CD4-positive, alpha-beta T cell treated with Interleukin-1 beta for 1 hour (primary cell): ENCODE measurements at places on chromosomes 7 and 10.
A peak's percentile ranks its signal among the peaks of the same experiment; 100 is the strongest.

DNA sequence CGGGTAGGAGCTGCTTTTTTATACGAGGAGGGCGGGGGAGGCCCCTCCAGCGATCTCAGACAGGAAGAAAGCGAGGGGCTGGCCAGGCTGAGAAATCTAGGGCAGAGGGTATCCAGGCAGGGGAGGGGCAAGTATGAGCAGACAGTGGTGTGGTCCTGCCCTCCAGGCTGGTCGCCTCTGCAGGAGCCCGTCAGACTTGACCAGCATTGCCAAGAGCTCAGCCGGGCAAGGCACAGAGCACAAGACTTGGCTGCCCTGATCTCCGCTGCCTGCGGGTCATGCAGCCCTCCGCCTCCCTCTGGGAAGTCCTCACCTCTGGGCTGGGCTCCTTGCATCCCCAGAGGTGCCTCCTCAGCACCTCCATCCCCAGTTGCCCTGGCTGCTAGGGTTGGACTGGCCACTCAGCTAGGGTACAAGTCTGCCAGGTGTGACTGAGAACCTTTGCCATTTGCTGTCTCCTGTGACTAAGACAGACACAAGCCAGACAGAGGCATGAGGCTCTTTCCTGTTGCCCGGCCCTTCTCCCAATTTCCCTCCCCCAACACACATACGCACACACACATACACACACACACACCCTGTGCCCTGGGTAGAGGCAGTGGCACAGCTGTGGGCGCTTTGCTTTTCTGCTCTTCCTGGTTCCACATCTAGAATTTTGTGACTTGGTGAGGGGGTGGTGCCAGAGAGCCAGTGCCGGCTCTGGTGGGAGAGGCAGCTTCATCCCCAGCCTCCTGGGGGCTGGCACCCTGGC lies 59.1 kb upstream of the PPIF start:
- DNase-seq: no peak

DNA sequence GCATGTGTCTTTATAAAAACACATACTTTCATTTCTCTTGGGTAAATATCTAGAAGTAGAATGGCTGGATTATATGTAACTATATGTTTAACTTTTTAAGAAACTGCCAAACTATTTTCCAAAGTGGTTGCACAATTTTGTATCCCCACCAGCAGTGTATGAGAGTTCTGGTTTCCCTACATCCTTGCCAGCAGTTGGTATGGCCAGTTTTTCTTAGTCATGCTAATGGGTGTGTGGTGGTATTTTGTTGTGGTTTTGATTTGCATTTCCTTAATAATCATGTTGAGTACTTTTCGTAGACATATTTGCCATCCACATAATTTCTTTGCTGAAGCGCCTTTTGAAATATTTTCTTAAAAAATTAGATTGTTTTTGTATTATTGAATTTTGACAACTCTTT lies 60.3 kb downstream of the NEUROG3 start:
- no peak for DNase-seq

DNA sequence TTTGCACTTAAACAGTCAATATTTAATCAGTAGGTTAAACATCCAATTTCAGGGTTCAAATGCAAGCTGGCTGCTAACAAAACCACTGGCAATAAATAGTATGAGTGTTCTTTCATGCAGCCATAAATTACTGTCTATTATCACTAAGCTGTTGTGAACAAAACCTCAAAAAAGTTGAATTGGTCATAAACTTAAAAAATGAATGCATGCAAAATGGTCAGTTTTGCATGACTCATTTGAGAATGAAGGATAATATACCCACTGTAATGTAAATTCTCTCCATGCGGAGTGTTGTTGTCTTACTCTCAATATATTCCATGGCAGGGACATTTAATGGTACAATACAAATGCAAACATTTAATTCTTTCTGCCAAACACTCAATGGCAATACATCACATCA lies 226.4 kb downstream of the MAGI2 start:
- DNase-seq: no peak

- DNase-seq: no peak
Observed at GRCh38 chr7:1632916-1633785, 36.9 kb upstream of the ELFN1 start.

DNA sequence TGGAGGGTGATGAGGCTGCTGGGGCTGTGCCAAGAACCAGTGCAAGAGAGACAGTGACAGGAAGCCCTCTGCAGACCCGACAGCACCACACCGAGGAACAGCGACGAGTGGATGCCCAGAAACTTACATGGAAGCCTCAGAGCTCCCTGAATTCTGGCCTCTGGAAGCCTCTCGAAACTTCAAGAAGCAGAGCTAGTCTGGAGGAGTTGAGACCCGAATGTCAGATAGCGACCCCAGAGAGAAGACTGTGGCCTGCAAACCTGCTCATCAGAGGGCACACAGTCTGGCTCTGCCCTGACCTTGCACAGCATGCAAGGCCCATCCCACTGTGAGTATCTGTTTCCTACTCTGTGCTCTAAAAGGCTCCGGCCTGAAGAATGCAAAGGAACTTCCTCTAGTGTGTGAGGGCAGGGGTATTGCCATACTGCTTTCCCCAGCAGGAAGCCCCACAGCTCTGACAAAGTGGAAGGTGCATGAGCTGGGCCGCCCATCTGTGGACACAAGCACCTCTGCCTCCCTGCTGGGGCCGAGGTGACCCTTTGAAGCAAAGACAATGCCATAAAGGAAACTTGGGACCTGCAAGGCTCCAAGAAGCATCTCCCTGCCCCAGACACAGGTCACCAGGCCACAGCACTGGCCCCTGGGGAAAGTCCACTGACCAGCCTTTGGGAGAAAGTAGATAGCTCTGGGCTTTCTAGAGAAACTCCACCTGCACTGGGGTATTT lies 10.5 kb upstream of the C10orf71 start:
- no peak for DNase-seq

DNA sequence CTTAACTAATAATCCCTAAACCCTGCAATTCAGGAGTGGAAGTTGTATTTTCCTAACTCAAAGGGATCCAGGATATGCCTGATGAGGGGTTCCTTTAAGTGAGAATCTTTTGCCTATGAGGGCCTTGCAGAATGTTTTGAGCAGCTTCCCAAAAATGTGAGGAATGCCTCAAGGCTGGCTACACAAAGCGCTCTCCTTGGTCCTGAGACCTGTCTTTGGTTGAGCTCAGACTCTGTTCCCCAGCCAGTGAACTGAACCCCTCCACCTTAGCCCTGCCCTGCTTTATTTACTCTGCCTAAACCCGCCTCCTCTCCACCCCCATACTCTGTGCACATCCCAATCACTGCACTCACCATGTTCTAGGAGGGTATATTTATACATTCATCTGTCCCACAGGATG lies 108.6 kb downstream of the NRCAM start:
- DNase-seq: no peak

DNA sequence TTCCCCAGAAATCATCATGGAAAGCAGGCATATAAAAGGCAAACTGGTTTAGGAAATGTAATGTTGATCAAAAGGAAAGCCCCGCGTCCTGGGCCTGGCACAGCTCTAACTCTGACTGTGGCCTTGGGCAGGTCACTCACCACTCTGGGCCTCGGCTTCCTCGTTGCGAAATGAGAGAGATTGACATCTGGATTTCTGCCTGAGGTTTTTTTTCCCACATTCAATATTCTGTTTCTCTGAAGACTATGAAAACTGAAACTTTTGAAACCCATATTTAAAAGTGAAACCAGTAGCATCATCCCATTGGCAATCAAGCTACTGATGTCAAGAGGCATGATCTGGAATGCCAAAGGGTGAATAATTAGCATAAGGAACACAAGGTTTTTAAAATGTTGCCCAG lies 369.7 kb upstream of the NPVF start:
- no peak for DNase-seq

DNA sequence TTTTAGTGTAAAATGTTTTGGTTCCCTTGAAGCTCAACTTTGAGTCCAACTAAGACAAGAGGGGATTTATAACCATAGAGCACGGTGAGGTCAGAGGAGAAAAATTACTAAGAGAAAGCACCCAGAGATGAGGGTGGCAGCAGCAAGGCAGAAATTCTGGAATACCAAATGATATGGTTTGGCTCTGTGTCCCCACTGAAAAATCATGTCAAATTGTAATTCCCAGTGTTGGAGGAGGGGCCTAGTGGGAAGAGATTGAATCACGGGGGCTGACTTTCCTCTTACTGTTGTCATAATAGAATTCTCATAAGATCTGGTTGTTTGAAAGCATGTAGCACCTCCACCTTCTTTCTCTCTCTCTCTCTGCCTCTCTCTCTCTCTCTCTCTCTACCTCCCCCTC lies 19.4 kb upstream of the AKR1C1 start:
- no peak for DNase-seq

- no peak for DNase-seq
Observed at GRCh38 chr10:7744307-7744706, 41.2 kb downstream of the ITIH2 start.

DNA sequence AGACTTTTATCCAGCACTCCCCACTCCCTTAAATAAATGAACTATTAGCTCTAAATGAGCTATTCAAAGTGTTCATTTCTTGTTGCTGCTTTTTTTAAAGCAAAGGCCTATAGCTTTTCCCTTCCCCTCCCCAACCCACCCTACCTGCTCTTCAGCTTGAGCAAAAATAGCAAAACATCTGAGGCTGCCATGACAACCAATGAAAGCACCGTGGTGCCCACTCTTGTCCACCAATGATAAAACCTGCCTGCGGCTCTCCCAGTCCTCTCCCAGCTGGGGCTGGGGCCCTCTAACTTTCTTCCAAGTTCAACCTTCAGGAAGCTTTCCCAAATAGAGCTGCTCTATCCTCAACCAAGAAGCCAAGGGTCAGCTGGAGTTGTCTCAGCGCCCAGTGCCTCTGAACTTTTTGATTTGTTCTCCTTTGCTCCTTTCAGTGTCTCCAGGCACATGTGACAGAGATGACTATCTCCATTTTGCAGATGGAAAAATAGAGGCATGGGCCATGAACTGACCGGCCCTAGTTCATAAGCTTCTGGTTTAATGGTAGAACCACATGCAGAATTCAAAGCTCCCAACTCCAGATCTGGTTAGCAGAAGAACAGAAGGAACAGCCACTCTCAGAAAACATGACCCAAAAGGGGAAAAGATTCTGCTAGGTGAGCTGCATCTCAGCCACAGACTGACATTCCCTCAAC lies 47.7 kb downstream of the PIK3AP1 start:
- no peak for DNase-seq

GRCh38 chr10:5595994-5596471 lies 70.4 kb downstream of the ASB13 start:
- DNase-seq: no peak

GRCh38 chr10:11863353-11864109 lies 40.4 kb downstream of the PROSER2 start:
- DNase-seq: peak; percentile 32

GRCh38 chr7:86900886-86901285 lies 158.6 kb downstream of the ELAPOR2 start:
- DNase-seq: no peak

- no peak for DNase-seq
Observed at GRCh38 chr7:124764847-124765400, 668 bp downstream of the GPR37 start.

DNA sequence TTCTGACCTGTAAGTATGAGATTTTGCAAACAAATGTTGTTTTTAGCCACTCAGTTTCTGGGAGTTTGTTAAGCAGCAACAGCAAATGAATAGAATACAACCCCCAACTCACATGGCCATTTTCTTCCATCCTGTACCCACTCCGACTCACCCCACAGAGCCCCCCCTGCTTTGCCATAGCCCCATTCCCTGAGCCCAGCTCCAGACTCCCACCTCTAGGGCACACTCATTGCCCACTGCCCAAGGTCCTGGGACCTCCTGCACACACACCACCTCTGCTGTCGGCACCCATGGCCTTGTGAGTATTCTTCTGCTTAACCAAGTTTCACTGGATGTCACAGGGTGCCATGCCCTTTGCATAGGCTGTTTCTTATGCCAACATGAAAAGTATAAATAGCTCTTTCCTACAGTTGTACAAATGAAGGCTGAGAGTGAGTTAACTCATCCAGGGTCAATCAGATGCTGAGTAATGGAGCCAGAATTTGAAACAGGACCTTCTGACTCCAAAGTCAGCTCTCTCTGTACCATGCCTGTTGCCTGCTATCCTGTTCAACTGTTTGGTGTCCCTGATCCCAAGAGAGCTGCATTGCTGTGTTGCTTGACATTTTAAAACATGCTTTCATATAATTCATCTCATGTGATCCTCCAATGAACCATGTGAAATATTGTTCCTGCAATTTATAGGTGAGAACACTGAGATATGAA lies 367.8 kb upstream of the ZMIZ1 start:
- DNase-seq: no peak

DNA sequence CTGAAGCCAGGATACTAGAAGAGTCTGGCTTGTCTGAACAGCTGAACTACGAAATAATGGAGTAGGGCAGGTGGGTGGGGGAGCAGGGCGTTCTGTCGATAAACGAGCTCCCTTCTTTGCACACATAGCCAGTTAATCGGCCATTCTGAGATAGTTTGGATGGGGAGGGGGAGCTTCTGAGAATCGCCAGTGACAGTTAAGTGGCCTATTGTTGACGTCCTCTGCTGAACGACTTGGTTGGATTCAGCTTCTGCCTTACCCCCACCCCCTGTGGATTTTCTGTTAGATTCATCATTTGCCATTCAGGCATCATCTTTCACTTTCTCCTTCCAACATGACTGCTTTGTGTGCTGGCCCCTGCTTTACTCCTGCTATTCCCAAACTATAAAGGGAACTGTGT lies 520 bp downstream of the CPA5 start:
- DNase-seq: no peak

- DNase-seq: no peak
Observed at GRCh38 chr7:135349746-135350145, 116.1 kb downstream of the STRA8 start.

DNA sequence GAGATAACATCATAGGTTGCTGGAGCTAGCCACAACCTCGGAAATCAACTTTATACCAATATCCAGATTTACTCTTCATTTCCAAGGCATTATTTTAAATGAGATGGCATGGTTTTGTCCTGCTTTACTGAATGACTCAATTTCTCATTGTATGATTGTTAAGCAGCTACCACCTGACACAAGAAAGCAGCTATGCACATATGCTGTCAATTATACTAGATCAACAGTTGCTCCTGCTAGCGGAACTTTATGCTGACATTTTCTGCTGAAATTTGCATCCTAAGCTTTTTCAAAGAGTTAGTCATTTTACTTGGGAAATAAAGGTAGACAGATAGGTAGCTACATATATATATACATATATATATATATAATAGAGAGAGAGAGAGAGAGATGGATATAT lies 8.9 kb upstream of the CH25H start:
- DNase-seq: no peak

DNA sequence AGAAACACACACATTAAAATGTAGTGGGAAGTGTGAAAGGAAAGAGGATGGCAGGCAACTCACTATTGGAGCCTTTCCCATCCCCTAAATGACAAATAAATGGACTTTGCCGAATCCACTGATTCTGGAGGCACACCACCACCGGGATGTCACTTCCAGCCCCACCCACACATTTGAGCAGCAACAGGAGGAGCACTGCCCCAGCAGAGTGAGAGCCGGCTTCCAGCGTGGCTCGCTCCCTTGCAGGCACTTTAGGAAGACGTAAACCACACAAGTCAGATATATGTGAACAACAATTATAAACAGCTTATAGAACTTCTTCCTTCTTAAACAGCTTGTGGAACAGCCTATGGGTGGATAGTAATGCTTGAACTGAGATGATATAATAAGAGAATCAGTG lies 191.0 kb downstream of the DGKI start:
- no peak for DNase-seq

- DNase-seq: no peak
Observed at GRCh38 chr10:102678842-102679289, 34.6 kb downstream of the TRIM8 start.

GRCh38 chr10:83666762-83667161 lies 472.5 kb upstream of the GHITM start:
- DNase-seq: no peak
